GM12864 (cell line): ENCODE measurements at places on chromosomes 1 and 21.

DNA sequence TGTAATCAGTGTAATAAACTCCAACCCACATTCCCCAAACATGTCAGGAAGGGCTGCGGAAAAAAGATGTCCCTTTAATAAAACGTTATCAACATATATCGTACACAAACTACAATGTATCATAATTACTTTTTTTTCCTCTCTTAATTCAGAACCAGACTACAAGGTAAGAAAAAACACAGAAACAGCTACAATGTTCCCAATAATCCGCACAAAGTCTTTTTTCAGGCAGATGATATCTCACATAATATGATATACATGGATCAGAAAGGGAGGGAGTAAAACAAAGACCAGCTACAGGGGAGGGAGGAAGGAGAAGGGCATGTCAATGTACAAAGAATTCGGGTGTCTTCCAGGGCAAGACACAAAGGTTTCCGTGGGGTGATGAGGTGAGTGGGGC, 25.4 kb downstream of the MRPL37 start:
- DNase-seq, result no peak

DNA sequence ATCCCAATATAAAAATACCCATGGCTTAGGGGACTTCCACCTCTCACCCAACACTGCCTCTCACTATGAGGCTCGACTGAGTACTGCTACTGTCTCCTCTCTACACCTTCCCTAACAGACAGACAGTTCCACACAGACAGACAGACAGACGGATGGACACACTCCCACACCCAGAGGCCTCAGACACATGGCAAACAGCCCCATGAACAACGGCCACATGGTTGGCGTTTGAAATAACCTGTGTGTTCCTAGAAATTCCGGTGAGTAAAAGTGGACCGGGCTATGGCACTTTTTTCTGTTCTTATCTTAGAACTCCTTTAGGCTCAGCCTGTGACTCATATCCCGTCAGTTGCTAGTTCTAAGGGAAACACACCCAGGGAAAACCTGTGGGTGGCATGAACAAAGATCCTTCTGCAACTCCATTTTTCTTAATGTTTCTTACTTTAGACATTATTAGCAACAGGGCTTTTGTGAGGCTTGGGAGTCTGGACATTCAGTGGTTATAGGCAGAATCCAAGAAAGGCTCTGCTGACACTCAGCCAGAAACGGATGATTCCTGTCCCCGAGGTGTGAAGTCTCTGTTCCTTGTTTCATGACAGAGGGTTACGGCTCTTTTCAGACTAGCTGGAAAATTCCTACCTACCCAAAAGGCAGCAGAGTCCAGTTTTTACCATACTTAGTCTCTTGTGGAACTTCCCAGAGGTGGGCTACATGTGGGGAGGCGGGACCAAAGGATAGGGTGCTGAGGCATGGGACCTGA, 90.5 kb upstream of the TLR5 start:
- no peak for DNase-seq

- no peak for DNase-seq
Measured at GRCh38 chr21:26969971-26970725, 3.3 kb upstream of the ADAMTS5 start.

- DNase-seq, result no peak
Measured at GRCh38 chr1:188017921-188018320, 1189.2 kb downstream of the PLA2G4A start.

- no peak for DNase-seq
Measured at GRCh38 chr1:212967801-212968200, 17.5 kb downstream of the VASH2 start.

GRCh38 chr1:11227106-11228077, 35.0 kb downstream of the MTOR start:
- peak; percentile 24 for DNase-seq

DNA sequence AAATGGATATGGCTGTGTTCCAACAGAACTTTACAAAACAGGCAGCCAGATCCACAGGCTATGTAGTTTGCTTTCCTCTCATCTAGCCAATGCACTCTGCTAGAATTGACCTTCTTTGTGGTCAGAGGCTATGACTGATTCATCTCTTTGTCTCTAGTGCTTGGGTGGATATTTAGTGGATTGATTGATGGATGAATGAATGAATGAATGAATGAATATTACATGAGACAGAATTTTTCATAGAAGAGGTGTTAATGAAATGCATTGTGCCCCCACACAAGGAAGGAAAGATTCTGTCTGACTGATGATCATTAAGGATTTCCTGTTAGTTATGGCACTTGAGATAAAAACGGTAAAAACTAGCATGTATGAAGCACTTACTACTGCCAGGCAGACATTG, 50.5 kb upstream of the ZYG11A start:
- no peak for DNase-seq

GRCh38 chr1:44681905-44682882, 7.7 kb downstream of the ARMH1 start:
- no peak for DNase-seq

DNA sequence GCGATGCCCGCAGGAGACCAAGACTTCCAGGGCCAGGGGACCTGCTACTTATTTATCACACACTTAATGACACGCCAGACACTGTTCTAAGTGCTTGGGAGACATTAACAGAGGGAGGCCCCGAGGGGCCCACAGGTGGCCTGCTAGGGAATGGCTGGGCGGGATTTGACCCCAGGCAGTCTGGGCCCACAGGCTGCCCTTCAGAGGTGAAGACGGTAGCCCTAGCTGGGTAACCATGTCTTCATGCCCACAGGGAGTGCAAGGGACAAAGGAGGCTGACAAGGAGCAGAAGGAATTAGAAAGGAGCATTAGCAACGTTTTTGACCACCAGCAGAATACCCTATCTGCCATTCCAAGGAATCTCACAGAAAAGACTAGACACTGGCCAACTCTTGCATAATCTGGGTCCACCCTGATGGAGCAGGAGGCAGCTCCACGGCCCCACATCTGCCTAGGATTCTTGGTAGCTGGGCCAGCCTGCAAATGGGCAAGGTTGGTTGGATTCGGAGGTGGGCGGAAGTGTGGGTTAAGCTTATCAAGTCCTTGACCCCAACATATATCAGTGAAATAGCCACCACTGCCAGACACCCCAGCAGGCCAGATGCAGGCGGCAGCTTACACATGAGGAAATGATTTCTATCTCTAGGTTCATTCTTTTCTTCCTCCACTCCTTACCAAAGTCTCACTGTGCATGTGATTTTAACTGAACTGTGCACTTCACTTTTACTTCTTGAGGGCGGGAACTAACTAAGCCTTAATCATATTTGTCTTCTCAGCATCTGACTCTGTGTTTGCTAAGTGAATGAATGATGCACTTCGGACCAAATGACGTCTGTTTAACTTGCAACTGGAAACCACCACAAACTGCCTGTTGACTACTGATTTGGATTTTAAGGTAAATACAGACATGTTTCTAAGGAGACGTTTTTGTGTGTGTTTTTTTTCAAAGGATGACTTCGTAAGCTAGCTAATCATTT, 3.4 kb upstream of the ETS2 start:
- no peak for DNase-seq

DNA sequence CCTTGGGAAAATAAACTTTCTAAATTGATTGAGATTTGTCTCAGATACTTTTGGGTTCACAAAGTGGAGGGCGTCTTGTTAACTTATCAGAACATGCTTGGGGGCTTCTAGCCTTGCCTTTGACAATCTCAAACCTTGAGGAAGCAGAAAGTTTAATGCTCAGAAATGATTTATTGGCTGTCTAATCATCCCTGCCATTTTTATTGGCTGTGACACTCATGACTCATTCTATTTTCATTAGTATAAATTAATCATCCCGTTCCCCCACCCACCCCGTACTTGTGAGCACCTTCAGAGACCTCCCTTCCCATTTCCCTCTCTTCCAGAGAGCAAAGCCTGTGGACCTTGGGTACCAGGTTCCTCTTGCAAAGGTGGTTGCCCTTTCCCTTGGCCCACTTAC, 87.1 kb downstream of the FGGY start:
- DNase-seq, result no peak

DNA sequence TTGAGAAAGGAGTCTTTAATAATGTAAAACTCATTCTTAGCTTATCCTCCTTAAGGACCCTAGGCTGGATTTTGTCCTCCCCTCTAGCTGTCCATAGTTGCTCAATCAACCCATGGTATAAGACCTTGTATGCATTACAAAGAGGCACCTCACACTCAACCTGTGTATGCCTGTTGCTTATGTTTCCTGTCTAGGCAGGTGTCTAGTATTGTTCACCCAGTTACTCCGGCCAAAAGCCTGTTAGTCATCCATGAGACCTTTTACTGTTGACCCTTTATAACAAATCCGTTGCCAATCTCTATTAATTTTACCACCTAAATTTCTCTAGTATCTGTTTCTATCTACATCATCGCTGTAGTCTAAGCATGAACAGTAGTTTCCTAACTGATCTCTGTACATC, 3.7 kb downstream of the LYPLAL1 start:
- no peak for DNase-seq

GRCh38 chr1:17603091-17603841, 63.8 kb downstream of the ARHGEF10L start:
- no peak for DNase-seq

GRCh38 chr1:44267438-44267837, 54.2 kb downstream of the DMAP1 start:
- DNase-seq, result no peak

DNA sequence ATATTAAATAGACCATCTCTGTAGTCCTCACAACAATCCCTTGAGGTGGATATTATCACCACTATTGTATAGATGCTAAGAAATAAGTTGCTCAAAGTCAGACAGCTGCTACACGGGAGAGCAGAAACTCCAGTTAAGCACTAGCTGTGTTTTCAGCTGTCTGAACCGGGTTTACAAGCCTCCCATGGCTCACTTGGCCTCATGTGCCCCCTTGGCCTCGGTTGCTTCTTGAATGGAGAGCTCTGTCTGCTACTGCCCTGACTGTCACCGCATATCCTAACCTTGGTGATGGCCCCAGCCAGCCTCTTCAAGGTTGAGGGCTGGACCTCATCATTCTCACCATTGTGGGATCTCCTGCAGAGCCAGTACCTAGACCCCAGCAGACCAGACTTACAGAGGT, 123.4 kb downstream of the AK5 start:
- no peak for DNase-seq

DNA sequence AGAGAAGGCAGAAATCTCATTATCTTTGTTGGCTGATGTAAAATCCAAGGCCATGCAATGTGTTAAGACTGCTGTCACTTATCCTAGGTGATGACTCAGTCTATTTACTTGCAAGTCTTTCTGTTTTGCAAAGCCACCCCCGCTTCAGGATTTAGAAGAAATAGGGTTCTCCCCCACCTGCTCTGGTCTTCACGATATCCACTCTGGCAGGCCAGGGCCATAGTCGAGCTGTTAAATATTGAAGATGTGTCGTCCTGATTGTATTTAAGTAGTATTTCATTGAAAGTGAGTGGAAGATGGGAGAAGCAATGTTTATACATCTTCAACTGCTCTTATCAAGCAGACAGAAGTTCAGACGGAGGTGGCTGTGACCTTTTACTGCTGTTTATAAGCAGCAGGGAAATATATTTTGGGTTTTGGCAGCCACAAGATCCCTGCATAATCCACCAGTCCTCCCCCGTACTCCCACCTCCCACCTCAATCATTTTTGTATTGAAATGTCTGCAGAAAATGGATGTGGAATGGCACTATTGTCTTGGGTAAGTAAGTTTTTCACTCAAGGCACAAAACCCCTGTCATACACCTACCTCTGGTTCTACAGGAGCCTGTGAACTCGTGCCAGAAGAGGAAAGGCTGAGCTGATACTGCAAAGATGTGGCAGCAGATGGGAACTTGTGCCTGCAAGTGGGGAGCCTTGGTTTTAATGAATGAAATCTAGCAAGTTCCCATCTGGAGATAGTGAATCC, 117.4 kb downstream of the MRPS6 start:
- DNase-seq, result no peak

- no peak for DNase-seq
Measured at GRCh38 chr1:18278946-18279345, 171.3 kb downstream of the IGSF21 start.

DNA sequence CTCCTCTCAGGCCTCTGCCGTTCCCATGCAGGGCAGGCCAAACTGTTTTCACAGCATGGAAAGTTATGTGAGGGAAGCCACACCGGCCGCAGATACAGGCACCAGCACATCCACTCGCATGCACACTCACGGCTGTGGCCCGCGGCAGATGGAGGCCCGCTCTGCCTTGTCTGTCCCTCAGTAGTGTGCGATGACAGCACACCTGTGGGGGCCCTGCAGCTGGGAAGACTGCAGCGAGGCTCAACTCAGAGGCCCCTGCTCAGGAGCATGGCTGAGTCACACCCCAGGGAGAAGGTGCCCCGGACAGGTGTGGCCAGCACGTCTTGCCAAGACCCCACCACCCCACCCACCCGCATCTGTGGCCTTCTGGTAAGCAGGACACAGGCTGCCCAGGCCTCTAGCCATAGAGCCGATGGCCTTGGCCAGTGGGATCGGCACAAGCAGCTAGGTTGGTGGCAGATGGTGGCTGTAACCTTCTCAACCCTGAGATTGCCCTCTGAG, 1.3 kb upstream of the UBE2J2 start:
- DNase-seq, result no peak

DNA sequence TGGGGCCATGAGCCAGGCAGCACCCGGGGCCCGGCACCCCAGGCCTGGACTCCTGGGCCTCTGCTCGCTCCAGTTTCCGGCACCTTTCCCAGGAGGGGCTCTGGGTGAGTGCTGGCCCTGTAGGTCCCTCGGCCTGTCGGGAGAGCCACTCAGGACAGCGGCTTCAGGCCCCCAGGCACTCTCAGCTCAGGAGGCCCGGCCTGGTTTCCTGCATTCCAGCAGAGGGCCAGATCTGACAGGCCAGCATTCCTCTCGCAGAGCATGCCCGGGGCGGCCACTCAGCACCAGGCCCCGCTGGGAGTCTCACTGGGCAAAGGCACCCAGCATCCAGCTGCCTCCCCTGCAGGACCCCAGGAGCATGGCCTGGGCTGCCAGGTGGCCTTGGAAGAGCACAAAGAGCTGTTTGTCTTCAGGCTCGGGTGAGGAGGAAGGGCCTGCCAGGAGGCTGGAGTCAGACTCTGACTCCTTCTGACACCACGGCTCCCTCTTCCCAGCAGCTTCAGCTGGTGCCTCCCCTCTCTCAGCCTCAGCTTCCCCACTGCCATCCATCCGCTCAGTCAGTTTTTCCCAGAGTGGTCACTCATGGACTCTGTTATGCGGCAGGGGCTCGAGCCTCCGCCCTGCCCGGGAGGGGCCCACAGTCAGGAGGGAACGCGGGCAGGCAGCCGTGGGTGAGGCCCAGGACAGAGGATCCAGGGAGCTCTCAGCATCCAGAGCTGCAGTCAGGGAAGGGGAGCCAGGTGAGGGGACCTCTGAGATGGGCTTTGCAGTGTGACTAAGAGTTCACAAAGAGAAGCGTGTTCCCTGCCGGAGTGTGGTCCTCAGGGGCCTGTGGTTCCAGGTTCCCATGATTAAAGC, 51.7 kb downstream of the WNT9A start:
- no peak for DNase-seq

- DNase-seq, result no peak
Measured at GRCh38 chr1:9764550-9764949, 59.2 kb downstream of the CLSTN1 start.

- no peak for DNase-seq
Measured at GRCh38 chr21:17660862-17661261, 48.2 kb upstream of the BTG3 start.

DNA sequence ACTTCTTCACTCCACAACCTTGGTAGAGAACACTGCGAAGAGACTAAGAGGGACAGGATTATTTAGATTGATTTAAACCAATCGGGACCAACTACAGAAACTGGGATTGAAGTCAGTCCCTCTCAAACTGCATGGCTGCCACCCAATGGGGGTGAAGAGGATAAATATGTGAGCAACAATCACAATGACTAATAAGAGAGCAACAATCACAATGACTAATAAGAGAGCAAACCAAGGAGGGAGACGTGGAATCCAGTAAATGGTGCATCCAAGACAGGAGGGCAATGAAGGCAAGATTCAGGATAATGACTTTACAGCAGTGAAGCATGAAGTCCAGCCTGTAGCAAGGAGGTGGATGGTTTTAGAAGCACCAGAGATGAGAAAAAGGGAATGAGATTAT, 322.8 kb downstream of the TTLL7 start:
- DNase-seq, result no peak
